ENCODE measurements at places on chromosomes 13 and 19.

GRCh38 chr19:8445488-8446001, 770 bp downstream of the HNRNPM start:
- no peak for DNase-seq

GRCh38 chr13:75480671-75481175, 1.2 kb downstream of the TBC1D4 start:
- DNase-seq, result peak; percentile 29

- no peak for DNase-seq
These were observed 2041.4 kb downstream of the PCDH9 start for GRCh38 chr13:65188721-65189120.

- DNase-seq, result no peak
These were observed 881.4 kb downstream of the UQCRFS1 start for GRCh38 chr19:28331596-28331995.

- DNase-seq, result no peak
These were observed 304.4 kb downstream of the DCLK1 start for GRCh38 chr13:35826626-35827254.

DNA sequence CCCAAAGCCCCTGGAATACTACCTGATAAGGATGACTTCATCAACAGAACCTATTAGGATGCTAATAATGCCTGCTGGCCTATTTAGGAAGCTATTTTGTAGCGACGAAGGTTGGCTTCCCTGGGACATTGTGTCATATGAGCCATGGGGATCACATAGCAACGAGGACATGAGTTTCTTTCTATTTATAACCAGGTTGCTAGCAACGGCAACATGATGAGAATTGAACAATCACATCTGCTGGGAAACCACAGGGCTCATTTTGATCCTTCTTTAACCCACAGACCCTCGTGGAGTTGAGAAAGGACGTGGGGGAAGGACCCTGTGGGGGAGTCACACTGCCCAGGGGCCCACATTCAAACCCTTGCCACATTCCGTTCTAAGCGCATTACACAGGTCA, 172.2 kb downstream of the COL4A1 start:
- DNase-seq, result no peak

GRCh38 chr13:42345367-42345766, 73.4 kb downstream of the AKAP11 start:
- no peak for DNase-seq

GRCh38 chr13:94595001-94595949, 677 bp downstream of the TGDS start:
- no peak for DNase-seq

DNA sequence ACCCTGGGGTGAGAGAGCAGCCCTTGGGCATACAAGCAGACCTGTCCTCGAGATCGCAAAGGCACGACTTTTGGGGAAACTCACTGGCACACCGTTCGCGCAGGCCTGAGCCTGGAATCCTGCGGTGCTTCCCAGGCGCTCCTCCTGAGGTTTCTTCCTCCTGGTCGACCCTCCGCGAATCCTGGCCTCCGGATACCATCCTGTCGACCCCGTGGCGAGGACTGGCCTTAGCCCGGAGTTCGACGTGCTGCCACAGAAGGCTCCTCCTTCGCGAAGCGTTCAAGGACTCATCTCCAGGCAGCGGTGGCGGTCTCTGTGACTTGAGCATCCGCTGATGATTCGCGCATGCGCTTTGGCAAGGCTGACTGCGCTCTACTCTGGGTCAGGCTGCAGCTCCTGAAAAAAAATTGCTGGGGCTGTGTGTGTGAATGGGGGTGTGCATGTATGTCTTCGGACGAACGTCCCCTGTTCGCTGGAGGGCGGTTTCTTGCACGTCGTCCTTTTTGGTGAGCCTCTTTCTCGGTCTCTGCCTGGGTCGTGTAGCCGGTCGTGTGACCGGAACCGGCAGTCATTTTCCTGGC, 64.4 kb upstream of the ZNF527 start:
- DNase-seq, result no peak

- no peak for DNase-seq
These were observed 2.9 kb downstream of the UBL3 start for GRCh38 chr13:29847501-29847983.

GRCh38 chr13:63910511-63910910, 2494.9 kb upstream of the PCDH20 start:
- no peak for DNase-seq

DNA sequence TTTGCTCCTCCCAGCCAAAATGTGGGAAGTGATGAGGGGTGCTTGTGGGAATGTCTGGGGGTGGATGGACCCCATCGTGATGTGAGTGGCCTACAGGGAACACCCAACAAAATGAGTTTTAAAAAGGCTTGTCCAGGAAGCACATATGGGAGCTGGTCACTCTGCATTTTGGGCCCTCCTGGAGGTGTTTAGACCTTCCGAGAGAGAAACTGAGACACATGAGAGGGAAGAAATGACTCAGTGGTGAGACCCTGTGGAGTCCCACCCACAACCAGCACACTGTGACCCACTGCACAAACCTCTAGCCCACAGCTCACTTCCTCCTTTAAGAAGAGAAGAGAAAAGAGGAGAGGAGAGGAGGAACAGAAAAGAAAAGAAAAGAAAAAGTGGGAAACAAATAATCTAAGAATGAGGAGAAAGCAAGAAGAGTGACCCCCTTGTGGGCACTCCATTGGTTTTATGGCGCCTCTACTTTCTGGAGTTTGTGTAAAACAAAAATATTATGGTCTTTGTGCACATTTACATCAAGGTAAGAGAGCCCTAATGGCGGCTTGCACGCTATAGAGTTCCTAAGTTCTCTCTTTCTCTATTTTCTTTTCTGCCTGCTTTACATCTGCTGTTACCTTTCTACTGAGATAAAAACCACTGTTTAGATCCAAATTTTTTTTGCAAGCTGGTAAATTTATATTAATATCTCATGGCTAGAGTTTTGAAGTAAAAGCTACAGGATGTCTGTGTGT, 13.3 kb upstream of the LILRB1 start:
- no peak for DNase-seq

- DNase-seq, result no peak
These were observed 42.4 kb upstream of the ESD start for GRCh38 chr13:46839399-46839798.

DNA sequence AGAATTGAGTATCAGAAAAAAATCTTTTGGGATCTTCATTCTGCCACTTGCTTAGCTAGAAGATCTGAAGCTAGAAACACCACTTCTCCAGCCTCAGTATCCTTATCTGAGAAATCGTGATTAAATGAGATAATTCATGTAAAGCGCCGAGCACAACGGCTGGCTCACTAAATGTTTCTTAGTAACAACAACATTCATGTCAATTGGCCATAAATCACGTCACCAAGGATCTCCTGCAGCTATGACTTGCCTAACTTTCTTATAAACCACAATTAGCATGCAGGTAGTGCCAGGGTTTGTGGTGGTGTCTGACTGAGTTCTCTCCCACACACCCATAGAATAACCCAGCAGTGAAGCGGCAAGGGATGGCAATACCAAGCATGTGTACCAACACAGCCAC, 501.3 kb downstream of the EFNB2 start:
- DNase-seq, result no peak

DNA sequence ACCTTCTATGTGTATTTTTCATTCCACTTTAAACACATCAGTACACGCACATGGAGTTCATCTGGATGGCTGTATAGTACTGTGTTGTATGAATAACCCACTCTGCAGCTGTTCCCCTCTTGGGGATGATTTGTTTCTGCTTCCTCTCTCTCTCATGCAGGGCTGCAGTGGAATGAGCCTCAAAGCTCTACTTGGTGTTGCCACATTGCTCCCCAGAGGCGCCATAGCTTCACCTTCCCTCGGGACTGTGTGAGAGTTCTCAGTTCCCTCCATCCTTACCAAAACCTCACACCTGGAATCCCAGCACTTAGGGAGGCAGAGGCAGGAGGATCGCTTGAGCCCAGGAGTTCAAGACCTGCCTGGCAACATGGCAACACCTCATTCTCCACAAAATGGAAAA, 28.4 kb upstream of the GPR183 start:
- no peak for DNase-seq

DNA sequence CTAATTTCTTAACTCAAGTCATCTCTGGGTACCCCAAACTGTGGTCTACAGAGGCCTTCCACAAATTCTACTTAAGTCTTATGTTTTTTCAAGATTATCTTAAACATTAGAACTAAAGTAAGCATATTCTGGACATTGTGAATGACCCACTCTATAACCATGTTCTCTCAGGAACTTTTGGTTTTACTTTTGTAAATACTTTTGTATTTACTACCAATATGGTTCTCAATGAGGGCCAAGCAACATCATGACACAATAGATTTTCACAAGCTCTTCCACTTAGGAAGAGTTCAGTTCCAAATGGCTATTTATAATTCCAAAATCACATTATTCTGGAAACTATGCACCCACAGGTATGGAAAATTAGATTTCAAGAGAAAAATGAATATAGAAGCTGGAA, 10.8 kb downstream of the DIAPH3 start:
- no peak for DNase-seq

GRCh38 chr13:85174291-85174690, 624.9 kb downstream of the SLITRK6 start:
- no peak for DNase-seq

DNA sequence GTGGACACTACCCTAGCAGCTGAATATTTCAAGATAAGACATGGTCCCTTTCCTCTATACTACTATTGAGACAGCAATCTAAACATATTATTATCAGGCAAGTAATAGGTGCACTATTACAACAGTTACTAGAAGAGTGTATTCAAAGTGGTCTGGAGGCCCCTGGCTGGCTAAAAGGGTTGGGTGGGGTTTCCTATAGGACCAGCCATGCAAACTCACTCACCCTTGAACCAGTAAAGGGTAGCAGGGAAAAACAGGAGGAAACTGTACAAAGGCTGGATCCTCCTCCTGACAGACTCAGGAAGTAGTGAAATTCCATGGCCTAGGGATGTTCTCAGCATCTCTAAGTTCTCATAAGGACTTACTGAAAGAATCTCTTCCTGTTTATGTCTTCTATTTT, 7.7 kb downstream of the SMAD9 start:
- DNase-seq, result no peak

DNA sequence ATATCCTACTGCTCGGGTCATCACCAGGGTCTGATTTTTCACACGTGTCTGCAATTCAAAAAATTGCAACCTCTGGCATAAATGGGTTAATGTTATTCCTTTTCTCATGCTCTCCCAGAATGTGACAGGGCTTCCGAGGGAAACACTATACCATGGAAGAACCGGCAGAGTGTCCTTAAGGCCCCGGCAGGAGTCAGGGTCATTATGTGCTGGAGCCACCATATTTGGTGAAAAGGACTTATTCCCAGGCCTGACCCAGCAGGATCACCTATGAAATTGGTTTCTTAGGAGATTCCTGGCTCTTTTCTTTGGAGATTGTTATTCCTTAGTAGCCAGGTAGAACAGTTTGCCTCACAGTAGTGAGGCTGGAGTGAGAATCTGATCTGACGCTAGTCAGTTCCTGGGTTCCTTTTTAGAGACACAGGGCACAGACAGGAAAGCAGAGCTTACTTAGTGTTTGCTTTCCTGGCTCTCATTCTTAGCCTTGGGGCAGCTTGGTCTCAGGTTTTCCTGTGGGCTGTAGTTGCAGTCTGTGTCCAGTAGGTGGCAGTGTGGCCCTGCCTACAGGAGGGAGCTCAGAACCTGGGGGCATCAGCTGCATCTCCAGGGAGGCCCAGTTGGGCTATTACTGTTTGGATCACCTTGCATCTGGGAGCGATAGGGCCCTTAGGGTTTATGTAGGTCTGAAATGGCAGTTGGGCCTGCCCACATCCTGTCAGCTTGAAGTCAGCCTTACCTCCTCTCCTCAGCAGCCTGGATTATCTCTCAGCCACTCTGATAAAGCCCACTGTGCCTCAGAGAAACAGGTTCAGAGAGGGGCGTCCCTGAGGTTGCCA, 12.4 kb downstream of the SNRNP70 start:
- DNase-seq, result peak; percentile 55
